ENCODE measurements at places on chromosomes 1 and 21.

GRCh38 chr21:28993293-28993629 is 584 bp upstream of the LTN1 start:
- DNase-seq, result no peak

GRCh38 chr1:18060366-18060765 is 47.2 kb upstream of the IGSF21 start:
- no peak for DNase-seq

- DNase-seq, result no peak
These were observed 64.9 kb downstream of the TAS1R2 start for GRCh38 chr1:18794561-18794960.

GRCh38 chr1:101363891-101364318 is 127.1 kb downstream of the S1PR1 start:
- DNase-seq, result no peak

GRCh38 chr21:36732217-36732616 is 33.3 kb downstream of the SIM2 start:
- DNase-seq, result no peak

GRCh38 chr21:36211660-36212512 is 55.3 kb downstream of the DOP1B start:
- peak; percentile 87 for DNase-seq

GRCh38 chr1:8457760-8458381 is 140.0 kb downstream of the SLC45A1 start:
- DNase-seq, result no peak

DNA sequence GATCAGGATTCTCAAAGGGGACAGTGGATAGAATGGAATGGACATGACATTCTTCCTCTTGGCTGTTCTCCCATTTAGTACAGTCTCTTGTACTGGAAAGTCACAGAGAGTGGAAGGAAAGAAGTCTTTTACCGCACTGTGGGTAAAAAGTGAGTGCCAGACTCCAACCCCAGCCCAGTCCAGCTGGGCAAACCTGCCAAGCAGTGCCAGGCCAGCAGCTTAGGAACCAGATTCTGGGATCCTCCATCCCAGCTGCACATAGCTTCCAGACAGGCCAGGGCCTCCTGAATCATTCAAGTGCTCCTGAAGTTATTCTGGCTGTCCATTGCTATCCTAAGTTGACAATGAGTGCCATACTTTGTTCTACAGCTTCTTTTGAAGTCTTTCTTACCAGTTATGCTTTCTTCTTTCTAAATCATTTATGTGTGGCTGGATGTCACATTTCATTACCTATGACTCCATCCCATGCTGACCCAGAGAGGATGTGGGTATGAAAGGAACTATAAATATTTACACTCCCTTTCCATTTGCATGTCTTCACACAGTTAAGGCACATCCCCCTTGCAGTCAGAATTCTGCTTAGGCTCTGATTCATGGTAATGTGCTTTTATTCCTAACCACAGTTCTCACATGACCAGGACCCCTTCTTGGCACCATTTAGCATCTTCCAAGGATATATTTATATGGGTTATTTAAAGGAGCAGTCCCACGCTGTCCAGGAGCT is 88.9 kb downstream of the AK5 start:
- DNase-seq, result peak; percentile 98

- DNase-seq, result no peak
These were observed 38.1 kb upstream of the RAP1GAP start for GRCh38 chr1:21707086-21707840.

DNA sequence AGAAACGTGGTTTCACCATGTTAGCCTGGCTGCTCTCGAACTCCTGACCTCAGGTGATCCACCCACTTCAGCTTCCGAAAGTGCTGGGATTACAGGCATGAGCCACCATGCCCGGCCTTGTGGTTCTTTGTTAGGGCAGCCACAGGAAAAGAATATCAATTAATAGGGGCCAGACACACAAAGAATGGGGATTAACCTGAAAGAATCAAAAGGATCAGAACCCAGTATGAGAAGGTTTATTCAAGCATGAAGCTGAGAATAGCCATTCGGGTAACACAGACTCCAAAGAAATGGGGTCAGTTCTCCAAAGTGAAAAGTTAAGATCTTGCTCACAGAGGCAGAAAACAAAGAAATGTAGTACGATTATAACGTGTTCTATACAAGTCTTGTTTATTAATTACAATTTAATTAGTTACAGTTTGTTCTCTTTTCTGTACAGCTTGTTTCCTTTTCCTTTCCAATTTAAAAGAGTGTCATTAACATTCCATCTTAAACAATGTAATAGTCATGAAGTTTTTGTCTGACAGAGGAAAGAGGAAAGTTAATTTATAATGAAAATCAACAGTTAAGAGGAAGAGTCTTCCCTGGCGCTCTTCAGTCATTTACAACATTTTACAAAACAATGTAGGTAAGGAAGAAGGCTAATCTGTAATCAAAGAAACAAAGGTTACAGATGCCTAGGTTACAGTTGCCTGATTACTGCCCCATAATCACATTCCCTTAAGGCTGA is 51.3 kb upstream of the SLC45A1 start:
- DNase-seq, result no peak

DNA sequence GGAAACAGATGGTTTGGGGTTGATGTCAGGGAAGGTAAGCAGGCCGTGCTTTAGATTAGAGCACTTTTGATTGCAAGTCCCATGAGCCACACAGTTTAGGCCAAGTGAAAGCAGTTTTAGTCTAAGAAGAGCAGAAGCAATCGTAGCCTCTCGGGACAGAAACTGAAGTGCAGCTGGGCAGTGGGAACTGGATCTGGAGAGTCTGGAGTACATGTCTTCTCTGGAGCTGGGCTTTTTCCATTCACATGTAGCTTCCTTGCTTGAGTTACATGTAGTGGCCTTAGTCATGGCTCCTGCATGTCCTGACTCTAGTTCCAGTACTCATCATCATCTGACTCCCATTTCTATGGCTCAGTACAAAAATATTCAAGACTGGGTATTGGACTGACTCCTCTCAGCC is 16.7 kb downstream of the CAMTA1 start:
- DNase-seq, result peak; percentile 57

DNA sequence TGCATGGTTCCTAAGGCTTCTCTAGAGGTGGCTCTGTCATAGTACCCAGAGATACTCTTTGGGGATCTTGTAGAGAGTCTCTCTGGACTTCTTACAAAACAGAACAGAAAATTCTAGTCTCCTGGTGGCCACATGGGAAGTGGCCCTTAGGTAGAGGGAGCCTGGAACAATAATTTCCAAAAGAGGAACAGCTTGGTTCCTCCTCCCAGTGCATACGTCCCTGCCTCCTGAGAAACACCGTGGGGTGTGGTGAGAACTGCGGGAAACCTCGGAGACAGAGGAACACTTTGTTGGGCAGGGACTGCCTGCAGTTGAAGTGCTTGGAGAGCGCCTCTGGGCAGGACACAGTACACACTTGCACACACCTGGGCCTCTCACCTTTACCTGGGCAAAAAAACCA is 38.8 kb upstream of the EPHA8 start:
- no peak for DNase-seq
